Stromal cell of bone marrow (primary cell): ENCODE measurements at places on chromosomes 2 and 18.
A peak's percentile ranks its signal among the peaks of the same experiment; 100 is the strongest.

DNA sequence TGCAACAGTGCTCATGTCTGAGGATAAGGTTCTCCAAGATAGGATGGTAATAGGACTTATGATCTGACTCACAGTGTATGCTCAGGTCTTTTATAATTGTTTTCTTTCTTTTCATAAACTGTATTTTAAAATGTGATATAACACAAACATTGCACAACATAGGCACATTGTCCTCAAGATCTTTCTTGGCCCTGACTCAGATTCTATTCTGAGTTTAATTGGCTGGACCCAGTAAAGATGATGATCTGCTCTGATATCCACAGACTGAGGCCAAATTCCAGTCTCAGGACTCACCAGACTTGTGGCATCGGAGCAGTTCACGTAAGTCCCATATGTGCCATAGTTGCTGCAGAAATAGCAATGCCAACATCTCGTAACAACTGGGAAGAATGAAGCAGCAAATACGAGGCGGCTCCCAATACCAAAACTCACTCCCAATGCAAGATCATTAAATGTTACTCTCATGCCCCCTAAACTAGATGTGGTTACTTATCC lies 448.9 kb upstream of the SLC14A2 start:
- peak; percentile 81 for DNase-seq

GRCh38 chr2:136517716-136518115 lies 247.6 kb upstream of the THSD7B start:
- DNase-seq, result no peak

DNA sequence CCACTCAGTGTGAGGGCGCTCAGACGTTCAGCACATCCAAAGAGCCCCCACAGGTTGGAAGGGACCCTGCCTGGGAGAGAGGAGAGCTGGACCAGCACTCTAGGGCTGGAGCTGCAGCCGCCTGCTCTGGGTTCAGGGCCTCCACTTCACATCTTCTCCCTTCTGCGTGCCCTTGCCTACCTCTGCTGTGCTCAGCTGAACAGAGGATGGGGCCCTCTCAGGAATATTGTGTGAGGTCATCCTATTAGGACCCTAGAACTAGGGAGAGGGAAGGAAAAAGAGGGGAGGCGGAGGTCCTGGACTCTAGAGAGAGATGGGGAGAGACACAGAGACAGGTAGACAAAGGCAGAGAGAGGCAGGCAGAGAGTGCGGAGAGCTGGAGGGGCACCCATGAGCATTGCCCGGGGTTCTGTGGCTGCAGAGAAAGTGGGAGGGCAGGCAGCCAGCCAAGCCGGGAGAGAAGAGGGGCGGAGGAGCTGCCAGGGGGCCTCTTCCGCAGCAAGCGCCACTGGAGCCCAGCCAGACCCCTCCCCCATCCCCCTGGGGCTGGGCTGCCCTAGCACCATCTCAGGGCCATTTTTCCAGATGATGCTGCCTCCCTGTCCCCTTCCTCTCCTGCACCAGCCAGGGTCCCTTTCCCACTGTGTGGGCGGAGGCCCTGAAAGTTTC lies 8.3 kb upstream of the TNS1 start:
- DNase-seq, result no peak

DNA sequence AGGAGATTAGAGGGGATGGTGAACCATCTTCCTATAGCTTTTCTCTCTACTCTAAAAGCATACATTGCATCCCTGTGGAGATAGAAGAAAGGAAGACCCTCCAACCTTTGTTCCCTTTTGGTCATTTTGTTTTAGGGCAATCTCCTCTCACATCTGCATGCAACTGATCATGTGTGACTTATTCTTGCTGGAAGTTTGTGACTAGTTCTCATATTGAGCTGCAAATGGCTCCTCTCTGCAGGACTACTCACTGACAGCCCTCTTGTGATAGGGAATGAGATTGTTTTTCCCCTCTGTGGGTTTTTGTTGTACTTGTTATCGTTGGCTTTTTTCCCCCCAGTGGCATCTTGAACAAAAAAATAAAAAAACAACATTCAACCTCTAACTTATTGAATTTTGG lies 416.0 kb upstream of the CNTNAP5 start:
- no peak for DNase-seq

GRCh38 chr2:126935774-126936173 lies 37.1 kb downstream of the TEX51 start:
- no peak for DNase-seq

DNA sequence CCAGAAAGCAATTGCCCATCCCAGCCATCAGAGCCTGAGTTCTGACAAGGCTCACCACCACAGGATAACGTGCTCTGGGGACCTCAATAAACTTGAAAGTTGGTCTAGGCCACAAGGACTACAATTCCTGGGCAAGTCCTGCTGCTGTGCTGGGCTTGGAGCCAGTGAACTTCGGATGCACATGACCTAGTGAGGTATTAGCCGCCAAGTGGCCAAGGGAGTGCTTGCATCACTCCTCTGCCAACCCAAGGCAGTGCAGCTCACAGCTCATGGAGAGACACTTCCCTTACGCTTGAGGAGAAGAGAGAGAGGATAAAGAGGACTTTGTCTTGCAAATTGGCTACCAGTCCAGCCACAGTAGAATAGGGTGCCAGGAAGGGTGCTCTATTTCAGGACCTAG lies 219.6 kb downstream of the MBD2 start:
- no peak for DNase-seq

DNA sequence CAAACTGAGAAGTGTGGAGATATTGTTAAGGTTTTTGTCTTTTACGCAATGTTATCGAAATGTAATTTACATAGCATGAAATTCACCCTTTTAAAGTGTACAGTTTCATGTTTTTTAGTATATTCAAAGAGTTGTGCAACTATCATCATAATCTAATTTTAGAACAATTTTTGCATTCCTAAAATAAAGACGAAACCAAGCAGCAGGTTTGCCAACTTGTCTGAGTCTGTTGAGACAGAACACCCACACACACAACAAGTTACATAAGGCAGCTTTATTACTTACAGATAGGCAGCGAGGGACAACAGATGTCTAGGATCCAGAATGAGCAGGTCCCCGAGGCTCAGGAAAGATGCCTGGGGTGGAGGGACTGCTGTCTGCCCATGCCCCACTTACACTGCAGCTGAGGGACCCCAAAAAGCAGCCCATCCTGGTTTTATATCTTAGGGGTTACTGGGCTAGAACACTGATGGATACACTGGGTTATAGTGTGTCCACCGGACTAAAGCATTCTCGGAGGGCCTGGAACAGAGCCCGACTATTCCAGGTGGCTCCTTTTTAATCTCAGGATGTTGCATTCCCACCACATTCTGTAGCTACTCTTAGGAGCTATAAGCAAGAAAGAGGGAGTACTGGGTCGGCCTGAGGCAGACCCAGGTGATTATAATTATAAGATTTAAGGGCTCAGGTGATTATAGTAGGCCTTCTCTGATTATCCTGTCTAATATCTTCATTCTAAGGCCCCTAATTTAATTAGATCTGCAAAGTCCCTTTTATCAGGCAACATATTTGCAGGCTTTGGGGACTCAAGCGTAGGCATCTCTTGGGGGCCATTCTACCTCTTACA lies 150.2 kb upstream of the DOK6 start:
- DNase-seq, result peak; percentile 36

- DNase-seq, result peak; percentile 29
Observed at GRCh38 chr18:7512348-7512747, 54.8 kb upstream of the PTPRM start.

DNA sequence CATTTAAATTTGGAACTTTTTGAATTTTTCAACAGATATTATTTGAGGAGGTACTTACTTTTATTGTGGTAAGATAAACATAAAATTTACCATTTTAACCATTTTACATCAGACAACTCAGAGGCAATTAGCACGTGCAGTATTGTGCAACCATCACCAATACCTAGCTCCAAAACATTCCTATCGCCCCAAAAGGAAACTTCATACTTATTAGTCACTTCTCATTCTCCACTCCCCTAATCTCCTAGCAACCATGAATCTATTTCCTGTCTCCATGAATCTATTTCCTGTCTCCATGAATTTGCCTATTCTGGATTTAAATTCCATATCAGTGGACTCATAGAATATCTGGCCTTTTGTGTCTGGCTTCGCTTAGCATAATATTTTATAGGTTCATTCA lies 69.9 kb upstream of the FAM136A start:
- peak; percentile 19 for DNase-seq

DNA sequence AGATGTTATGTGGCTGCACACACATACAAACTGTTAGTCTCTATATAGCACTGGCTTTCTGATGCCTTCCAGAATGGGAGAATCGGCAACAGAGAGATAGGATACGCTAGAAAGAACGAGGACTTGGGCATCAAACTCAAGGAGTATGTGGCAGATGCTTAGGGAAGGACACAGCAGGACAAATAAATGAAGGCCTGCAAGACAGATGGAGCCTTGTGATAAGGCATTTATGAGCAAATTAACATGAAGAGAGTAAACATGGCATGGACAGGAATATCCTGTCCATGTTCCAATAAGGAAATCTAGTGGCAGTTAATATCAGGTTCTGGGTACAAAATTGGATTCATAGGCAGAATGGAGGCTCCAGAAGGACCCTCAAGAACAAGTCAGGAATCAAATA lies 136.9 kb downstream of the SLC4A10 start:
- no peak for DNase-seq

DNA sequence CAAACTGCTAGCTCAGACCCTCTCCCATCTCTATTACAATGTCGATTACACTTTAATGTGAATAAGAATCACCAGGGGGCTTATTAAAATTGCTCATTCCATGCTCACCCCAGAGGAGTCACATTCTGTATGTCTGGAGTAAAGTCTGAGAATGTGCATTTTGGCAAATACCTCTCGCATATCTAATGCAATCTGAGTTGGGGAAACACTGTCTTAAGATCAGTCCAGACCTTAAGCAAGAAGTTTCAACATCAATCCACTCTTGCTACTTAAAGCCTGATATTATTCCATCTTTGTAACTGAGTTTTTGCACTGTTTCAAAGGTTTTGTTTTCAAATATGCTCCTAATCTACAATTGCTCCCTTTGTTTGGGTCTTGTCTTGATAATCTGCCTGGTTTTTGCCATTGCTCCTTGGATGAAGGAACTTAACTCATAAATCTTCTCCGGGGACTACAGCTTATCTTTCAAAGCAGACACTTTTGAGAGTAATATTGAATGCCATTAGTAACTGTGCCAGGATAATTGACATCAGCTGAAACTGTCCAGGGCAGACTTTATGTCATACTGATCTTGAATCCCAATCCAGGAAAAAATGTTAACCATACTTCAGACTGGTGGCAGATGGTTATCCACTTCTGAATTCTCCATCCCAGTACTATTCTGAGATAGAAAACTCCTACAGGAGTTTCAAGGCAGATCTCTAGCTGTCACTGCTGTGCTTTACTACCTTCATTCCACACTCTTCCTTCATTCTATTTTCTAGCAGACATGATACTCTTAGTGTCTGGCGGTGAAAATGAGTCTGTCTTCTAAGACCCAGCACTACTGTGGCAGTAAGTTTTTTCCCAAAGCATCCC lies 200.9 kb downstream of the ERBB4 start:
- no peak for DNase-seq

GRCh38 chr18:3816610-3817363 lies 366.8 kb downstream of the TGIF1 start:
- peak; percentile 73 for DNase-seq

- DNase-seq, result no peak
Observed at GRCh38 chr2:128547667-128548066, 229.0 kb upstream of the HS6ST1 start.

DNA sequence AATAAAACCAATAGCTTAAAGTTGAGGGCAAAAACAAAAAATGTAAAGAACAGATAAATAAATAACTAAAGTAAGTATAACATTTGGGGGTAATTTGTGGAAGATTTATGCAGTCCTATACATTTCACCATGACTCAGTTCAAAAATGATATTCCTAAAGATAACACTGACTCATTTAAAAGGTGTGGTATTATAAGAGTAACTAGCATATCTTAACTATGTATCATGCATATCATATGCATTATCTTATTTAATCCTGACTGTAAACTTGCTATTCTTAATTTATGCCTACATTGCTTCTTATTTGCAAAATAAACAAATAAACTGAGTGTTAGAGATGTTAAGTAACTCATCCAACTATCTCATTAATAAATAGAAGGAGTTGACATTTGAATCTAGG lies 726.5 kb upstream of the PKDCC start:
- DNase-seq, result no peak

DNA sequence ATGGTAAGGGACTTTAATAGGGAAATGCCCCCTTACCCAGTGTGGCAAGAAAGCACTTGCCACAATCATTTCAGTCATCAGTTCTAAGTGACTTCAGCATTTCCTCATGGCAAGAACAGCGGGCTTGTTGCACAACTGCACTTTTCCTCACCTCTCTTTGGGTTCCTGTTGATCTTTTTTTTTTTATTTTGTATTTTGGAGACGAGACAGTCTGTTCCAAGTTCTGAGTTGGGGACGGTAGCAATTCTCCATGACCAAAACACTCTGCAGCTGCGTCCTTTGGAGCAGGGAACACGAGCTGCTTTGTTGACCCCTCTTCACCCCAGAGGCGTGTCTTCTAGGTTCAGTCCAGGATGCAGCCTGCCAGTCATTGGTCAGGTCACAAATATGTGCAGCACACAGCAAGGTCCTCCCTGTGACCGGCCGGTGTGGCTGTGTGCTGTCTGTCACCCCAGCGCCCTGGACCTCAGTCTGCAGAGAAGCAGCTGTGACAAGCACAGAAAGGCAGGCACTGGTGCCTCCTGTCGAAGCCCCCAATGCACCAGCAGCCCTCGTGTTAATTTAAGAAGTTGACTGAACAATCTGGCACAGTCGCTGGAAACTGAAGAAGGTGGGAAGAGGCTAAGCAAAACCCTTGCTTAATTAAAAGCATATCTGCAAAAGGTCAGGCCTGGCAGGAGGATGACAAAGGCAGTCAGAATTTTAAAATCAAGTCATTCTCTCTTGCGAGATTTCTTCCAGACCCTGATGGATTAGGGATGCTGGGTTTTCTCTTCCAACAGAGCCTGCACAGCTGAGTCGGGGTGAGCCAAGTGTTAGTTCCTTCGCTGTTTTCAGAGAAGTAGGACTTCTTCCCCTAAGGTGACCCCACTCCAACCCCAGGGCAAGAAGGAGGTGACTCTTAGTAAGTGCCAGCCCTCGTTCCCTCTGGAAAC lies 96.7 kb upstream of the COPS8 start:
- no peak for DNase-seq

DNA sequence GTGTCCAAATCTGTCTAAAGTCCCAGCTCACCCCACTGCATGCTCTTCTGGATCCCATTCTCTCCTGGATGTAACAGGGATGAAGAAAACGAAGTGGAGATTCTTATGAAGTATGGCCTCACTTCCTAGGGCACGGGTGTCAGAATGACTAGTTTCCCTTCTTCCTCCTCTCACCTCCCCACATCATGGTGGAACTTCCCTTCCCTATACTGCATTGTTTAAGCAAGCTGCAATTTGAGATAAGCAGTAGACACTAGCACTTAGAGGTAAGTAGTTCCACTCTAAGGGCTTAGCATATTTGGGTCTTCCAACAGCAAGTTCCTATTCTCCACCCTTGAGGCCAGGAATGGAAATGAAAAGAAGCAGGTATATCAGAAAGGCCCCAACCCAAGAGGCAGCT lies 29.7 kb downstream of the SLC4A5 start:
- no peak for DNase-seq
